ENCODE measurements at places on chromosomes 5 and 9.

DNA sequence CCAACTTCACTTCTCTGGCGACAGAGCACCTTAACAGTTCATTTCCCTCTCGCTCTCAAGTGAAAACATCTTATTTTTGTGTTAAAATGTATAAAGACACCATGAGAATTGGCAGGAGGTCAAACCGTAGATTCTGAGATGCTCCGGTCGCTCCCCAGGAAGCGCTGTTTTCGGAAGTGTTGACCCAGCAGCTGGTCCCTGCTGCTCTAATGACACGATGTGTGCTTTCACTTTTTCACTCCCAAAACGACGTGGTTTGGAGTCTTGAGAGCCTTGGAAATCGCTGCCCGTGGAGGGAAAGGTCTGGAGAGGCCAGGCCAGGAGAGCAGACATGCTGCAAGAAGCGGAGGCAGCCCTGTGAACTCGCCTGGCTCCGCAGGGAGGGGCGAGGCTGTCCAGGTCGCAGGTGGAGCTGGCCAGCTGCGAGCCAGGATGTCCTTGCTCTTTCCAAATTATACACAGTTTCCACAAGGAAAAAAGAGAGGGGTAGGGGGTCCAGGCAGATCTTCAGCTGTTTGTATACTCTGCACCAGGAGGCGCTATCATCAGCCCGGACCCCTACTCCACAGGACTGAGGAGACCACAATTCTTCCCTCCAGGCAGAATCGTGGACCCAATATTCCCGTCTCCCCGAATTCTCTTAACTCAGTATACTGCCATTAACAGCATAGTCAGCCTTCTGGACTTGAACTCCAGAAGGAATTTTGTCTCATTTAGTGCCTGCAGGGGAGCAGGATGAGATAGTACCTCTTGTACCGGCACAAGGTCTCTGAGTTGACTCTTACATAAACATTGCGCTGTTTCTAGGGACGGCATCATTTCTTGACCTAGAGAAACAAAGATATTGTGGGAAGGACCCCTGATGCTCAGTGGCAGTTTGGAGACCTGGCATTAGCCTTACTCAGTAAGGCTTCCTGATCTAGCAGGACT, 248.6 kb upstream of the ANKRD55 start:
- DNase-seq, result no peak

GRCh38 chr9:93172666-93173364, 11.1 kb upstream of the WNK2 start:
- DNase-seq, result no peak

GRCh38 chr9:34983209-34983608, 6.3 kb upstream of the DNAJB5 start:
- no peak for DNase-seq

- DNase-seq, result no peak
Observed at GRCh38 chr9:13427587-13427986, 148.1 kb upstream of the MPDZ start.

DNA sequence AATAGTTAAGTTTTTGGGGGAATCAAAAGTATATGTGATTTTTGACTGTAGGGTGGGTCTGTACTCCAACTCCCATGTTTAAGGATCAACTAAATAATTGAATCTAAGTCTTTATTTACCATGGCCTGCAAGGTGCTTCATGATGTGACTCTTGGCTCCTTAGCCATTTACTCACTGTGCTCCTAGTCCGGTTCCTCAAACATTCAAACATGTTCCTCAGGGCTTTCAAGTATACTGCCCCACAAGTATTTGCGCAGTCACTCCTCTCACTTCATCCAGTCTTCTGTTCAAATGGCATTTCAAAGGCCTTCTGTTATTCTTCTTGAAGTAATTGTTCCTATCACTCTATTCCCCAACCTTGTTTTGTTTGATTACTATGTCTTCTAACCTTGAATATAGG, 16.4 kb downstream of the SMC2 start:
- no peak for DNase-seq

DNA sequence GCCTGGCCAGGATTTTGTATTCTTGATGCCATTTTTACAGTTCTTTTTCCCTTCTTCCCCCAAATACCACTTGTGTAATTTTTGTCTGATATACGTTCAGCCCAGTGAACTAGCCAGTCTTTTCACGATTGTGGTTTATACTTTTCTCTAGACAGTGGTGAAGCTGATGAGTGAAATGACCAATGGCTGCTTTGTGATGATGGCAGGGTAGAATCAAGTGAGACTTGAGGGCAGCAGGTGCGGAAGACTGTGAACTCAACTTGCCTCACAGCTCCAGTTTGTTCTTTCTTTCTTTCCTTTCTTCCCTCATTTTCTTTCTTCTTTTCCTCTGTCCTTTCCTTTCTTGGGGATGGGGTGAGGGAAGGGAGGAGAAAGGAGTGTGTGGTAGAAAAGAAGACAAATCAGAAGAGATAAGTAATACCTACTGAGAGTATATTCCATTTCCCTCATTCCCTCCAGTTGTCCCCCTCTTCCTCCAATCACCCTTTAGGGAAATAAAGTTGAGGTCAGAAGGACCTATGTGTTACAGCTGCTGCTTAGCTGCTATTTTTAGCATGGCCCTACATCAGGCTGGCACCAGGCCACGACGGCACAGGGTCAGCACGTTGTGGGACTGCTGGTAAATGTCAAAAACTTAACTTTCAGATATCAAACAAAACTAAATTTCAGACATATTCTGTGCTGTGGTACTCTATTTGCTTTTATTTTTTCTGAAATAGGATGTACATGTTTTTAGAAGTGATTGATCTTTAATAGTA, 12.3 kb downstream of the ZSWIM6 start:
- DNase-seq, result no peak

DNA sequence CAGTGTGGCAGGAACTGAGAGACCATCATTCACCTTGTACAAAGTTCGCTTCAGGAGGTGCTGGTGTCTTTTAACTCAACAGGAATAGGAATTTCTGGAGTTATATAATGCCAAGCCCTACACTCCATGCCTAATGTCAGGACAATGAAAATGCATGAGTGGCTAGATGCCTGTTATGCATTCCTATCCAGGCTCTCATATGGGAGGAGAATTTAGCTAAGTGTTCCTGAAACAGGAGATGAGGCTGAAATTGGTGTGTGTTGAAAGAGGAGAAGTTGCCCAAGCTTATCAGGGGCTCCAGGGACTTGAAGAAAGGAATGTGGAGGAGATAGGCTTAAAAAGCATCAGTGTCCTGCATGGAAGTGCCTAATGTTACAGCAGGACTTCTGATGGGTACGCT, 26.8 kb upstream of the PRUNE2 start:
- DNase-seq, result no peak

DNA sequence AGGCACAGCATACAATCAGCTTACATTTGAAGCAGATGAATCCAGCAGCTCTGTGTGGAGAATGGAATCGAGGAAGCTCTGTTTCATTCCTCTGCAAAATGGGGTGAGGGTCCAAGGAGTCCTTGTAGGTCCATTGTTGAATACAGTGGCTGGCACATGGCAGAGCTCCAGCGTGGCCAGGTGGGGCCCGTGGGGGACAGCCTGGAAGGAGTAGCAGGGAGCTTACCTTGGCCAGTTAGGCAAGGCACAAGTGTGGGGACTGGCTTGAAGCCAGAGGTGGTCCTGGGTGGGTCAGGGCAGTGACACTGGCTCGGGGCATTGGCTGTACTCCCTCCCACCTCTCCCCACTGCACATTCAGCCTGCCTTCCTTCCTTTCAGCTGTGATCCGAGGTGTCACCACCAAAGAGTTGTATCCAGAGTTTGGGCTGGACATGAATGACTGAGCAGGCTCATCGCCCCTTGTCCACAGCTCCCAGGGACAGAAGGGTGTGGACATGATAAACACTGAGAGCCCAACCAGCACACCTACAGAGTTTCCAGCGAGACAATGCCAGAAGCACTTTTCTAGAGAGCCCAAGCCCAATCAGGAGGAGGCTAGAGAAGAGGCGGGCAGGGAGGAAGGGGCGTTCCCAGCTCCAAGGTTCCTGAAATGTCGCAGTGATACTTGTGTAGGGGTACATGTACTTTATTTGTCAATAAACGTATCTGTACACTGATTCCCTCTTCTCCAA, 12.4 kb downstream of the SWI5 start:
- DNase-seq, result no peak

GRCh38 chr9:76662476-76663281, 101.6 kb upstream of the PCA3 start:
- no peak for DNase-seq

DNA sequence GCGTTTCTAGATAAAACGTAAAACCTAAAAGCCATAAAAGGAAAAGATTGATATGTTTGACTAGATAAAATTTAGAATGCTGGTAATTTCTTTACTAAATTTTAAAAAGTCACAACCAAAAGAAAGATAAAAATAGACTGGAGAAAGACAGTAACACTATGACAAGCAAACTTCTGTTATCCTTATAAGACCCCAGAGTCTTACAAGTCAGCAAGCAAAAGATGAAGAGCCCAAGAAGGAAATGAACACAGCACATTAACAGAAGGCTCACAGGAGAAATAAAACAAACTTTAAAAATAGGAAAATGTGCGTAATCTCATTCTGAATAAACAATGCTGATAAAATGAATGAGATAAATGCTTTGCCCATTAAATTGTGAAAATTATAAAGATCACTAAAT, 29.7 kb downstream of the IL7R start:
- DNase-seq, result no peak

DNA sequence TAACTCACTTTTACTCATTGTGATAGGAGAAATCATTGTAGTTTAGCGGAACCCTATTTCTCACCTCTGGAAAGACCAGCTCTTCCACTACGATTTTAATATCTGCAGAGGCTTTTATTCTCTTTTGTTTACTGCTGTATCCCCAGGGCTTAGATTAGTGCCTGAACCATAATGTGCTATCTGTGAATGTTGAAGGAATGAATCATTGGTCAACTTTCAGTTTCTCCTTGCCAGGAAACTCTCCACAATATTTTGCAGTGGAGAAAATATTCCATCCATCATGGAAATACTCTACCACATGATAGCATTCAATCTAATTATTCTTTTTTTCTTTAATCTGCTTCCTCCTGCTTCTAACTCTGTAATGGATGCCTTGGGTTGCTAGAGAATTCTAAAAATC, 263.5 kb upstream of the PTPRD start:
- no peak for DNase-seq

- no peak for DNase-seq
Observed at GRCh38 chr9:75823151-75823550, 67.3 kb upstream of the PCSK5 start.

GRCh38 chr5:3862906-3863305, 267.3 kb downstream of the IRX1 start:
- no peak for DNase-seq

DNA sequence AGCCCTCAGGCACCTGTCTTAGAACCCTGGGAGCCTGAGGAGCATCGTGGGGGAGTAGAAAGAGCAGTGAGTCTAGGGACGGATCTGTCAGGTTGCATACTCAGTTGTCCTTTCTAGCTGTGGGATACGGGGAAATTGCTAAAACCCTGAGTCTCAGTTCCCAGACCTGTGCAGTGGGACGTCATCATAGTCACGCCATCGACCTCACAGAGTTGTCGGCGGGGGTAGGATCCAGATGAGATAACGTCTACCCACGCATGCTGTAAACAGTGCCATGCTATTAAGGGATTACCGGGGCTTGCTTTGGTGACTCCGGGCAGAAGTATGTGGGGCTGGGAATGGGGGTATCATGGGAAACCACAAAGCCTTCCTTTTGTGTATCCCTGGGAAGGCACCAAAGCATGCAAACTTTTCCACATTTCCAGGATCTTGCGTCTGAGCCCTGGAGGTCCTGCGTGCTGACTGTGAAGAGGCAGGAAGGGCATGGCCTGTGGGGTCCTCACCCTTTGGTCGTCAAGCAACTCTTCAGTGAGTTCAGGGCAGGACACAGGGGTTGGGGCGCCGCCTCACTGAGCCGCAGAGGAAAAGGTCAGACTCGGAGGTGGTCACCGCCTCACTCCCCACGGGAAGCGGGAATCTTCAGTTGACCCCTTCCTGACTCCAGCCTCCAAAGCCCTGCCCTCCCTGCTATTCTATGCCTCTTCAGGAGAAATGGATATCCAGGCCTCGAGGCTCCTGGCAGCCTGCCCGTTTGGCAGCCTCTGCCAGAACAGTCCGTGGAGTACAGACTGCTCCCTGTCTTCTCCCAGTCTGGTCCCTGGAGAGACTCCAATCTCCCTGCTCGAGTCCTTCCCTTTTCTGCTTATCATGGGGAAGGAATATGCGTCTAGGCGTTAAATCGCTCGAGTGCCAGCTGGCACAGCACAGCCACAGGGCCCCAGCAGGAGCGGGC, 186.8 kb upstream of the KLF9 start:
- DNase-seq, result no peak

DNA sequence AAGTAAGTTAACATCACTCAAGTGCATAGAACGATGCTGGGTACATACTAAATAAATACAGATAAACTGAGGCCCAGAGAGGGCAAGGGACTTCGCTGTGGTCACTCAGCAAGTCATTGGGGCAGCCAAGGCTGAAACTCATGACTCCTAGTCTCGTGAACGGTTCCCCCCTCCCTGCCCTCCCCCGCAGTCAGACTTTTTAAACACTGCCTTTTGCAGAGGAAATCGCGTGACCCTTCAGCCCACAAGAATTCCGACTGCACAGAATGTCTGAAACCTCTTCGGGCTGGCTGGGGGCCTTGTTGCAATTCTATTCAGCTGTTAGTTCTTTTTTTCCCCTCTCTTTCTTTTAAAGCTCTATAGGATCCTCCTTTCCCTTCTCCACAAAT, 28.1 kb downstream of the NEK6 start:
- DNase-seq, result peak; percentile 14

DNA sequence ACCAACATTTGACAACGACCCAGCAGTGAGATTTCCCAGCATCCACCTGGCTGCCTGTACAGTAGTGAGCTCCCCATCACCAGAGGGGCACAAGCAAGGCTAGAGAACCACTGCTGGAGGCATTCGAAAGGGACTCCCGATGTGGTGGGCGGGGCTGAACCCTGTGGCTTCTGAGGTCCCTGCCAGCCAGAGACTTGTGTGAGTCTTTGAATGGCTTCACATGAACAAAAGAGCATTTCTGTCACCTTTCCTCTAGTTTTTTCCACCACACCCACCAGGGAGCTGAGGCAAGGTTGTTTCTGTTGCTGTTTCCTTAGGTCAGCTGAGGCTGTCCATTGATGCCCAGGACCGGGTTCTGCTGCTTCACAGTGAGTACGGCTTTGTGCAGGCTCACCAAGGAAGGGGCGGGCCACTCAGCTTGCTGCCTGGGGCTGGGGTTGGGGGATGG, 15.7 kb downstream of the RGS3 start:
- no peak for DNase-seq

- DNase-seq, result no peak
Observed at GRCh38 chr9:132288966-132289365, 65.8 kb downstream of the SETX start.

All from stimulated activated CD8-positive, alpha-beta memory T cell treated with anti-CD3 and anti-CD28 coated beads, Interleukin-15, amount 100 ng/mL, for 24 hours (primary cell).